GM23338 (cell line): ENCODE measurements at places on chromosomes 1 and 21. TPM values are rescaled to one million over a fixed set of nuclear protein-coding genes. Genes with fewer than 3 reads are reported as not detected.
A peak's percentile ranks its signal among the peaks of the same experiment; 100 is the strongest.

DNA sequence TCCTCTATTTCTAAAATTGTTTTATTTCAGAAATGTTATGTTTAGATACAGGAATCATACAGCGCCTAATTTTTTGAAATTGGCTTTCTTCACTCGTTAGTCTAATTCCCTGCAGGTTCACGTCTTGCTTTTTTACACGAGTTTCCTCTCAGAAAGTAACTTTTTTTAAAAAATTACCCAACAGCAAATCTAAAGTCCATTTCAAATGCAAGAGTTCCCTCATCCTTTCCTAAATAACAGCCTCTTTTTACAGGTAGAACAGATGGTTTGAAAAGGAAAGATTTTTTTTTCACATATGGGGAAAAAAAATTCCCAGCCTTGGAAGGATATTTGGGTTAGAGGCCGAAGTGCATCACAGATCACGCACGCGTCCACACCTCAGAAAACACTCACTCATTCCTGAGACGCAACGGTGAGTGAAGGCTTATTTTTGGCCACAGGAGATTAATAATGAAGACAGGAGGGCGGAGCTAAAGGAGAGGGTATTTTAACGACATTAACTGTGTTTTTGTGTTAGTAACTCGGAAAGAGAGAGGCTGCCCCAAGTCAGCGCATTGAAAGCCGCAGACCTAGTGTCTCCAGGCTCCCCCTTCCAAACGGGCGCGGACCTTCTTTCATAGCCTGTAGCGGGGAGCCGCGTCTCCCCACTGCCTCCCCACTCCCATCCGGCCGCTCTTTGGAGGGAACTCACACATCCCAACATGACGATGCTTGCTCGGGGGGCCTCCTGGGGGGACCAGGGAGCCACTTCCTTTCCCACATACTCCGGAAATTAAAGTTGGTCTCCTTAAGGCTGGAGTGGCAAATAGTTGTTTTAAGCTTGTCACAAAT lies 969 bp upstream of the RIPK4 start:
- peaks cover 97% of the 10 kb centered on the region for H3K27me3 ChIP-seq
- DNase-seq: peak; percentile 77
- H3K27ac ChIP-seq: no peak overlapping the region
- H3K36me3 ChIP-seq: no peaks in the 10 kb centered on the region; the same call in 1 of the 2 replicates
- peak overlapping the region; percentile 77 for H3K4me3 ChIP-seq

GNG12 gene
- 30.4 and 33.0 TPM in 2 replicates for total RNA-seq

DNA sequence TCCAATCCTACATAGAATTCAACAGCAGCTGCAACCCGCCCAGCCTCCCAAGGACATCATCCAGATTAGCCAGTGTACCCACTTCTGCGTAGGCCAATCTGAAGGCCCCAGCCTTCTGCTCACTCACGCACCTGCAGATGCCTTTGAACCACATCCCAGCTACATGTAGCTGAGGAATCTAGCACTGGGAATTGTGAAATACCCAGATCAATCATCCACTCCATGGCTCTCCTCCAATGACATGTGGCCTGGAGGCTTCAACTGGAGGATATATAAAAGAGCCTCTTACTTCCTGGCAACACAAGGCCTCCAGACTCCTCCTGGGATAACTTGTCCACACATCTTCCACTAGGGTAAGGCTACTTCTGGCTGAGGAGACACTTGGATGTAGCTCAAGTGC lies at the start of gene LCE6A:
Gene LCE6A, plus strand, starts transcription at position 301 of the 400 bp plus-strand sequence. CDS start 665 bp downstream, outside the sequence.
- H3K27ac ChIP-seq: no peak within 1 kb of the TSS
- no peak within 1 kb of the TSS for H3K4me3 ChIP-seq
- H3K4me1 ChIP-seq: no peaks in the 10 kb centered on the region
- no peak for DNase-seq
- H3K36me3 ChIP-seq: no peaks in the 10 kb centered on the region

DNA sequence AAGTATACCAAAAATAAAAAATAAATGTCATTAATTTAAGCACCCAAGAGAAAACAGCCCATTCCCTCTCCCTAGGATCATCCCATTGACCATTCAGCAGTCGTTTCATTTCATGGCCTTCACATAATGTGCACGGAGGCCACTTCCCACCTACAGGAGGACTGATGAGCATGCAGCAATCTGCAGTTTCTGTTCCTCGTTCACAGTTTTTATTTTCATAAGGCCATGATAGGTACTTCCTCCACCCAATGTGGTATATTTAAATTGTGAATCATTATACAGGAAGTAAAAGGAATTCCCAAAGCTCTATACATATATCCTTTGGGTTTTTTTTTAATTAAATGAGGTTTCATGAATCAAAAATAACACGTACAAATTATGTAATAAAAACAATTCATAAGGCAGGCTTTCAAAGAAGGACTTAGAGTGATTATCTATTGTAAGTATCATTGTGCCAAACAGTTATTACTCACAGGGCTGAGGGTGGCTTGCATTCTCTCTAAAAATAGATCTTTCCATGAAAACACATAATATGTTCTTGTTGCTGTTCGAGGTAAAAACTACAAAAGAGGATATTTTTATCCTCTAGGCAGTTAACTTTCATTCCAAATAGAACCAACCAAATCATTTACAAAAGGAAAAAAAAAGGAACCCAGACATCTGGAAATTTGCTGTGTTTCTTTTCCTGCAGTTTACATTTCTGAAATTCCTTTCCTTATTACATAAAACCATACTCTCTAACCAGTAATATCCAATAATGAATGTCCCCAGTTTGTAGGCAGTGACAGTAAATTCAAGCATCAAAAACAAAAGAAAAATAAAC lies 27.5 kb upstream of the SLC44A3 start:
- no peaks in the 10 kb centered on the region for H3K27me3 ChIP-seq
- DNase-seq: no peak
- H3K36me3 ChIP-seq: no peaks in the 10 kb centered on the region
- H3K4me1 ChIP-seq: no peaks in the 10 kb centered on the region
- no peak overlapping the region for H3K27ac ChIP-seq

DNA sequence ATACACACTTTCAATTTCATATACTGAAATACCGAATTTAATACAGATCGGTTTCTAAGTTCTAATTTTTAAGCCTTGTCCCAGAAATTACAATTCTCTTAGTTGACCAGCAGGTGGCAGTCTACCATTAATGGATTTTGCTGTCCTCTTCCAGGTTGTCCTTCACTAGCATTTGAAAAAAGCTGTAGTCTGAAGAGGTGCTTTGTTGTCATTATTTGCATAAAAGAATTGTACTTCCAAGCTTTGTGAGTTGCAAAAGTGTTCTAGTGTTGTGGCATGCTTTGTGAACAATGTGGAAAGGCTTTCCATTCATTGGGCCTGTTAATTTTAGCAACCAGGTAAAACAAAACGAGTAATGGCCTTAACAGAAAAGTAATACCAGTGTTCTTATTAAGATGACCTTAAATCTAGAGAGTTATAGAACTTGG lies 193.6 kb downstream of the RPS6KC1 start:
- peak; percentile 73 for DNase-seq
- H3K27me3 ChIP-seq: no peaks in the 10 kb centered on the region
- H3K4me1 ChIP-seq: peaks cover 14% of the 10 kb centered on the region

- H3K27me3 ChIP-seq: no peaks in the 10 kb centered on the region
- DNase-seq: peak; percentile 9
- no peaks in the 10 kb centered on the region for H3K4me1 ChIP-seq
- no peak overlapping the region for H3K27ac ChIP-seq
- H3K36me3 ChIP-seq: no peaks in the 10 kb centered on the region
Observed at GRCh38 chr1:240575981-240576662, 35.8 kb downstream of the GREM2 start.

- H3K4me3 ChIP-seq: no peak overlapping the region
- peaks cover 3% of the 10 kb centered on the region; the same call in 1 of the 2 replicates for H3K4me1 ChIP-seq
- H3K27me3 ChIP-seq: peaks cover 27% of the 10 kb centered on the region
- H3K27ac ChIP-seq: no peak overlapping the region
- no peak for DNase-seq
- no peaks in the 10 kb centered on the region for H3K36me3 ChIP-seq
Observed at GRCh38 chr1:235861857-235862256, 4.8 kb downstream of the LYST start.

- H3K27me3 ChIP-seq: no peaks in the 10 kb centered on the region
- no peak overlapping the region for H3K4me3 ChIP-seq
- DNase-seq: no peak
Observed at GRCh38 chr21:45379171-45379900, 25.6 kb upstream of the COL18A1 start.

DNA sequence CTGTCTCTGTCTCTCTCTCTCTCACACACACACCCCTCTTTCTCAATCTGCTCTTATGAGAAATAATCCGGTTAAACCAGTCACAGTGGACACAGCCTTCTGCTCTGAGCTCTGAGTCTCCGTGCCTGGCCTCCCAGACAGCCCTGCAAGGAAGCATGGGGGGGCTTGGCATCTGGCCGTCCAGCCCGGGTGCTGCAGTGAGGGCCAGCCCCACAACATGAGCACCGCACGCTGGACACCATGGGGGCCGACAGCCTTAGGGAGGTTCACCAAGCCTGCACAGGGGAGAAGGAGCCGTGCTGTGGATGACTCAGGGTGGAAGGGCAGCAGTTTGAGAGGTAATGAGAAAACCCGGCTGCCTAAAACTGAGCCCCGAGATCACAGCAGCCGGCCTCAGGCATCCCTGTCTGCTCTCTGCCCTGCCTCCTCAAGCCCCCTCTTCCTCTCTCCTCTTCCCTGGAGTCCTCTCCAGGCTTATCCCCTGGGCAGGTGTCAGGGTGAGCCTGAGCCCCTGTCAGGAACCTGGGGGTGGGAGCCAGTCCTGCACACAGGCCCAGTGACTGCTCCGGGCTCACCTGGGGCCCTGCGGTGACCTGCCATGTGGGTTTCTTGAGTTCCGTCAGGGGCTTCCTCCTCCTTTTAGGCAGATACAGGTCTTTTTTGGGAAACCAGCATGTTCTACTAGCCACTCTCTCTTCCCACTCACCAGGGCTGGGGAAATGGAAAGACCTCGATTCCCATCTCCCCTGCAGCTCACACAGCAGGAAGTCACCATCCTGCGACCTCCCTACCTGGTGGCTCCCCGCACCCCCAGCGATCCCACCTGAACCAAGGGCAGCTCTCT lies 92.8 kb downstream of the ITPKB start:
- H3K36me3 ChIP-seq: no peaks in the 10 kb centered on the region
- DNase-seq: no peak
- H3K27me3 ChIP-seq: no peaks in the 10 kb centered on the region
- no peak overlapping the region for H3K4me3 ChIP-seq

DNA sequence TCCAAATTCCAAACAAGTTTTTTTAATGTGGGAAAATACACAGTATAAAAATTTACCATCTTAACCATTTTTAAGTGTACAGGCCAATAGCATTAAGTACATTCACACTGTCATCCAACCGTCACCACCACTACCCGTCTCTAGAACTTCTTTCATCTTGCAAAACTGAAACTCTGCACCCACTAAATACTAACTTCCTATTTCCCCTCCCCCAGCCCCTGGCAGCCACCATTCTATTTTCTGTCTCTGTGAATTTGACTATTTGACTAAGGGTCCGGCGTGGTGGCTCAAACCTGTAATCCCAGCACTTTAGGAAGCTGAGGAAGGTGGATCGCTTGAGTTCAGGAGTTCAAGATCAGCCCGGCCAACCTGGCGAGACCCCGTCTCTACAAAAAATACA lies 36.1 kb downstream of the CLSTN1 start:
- no peak overlapping the region for H3K27ac ChIP-seq
- H3K27me3 ChIP-seq: no peaks in the 10 kb centered on the region
- H3K4me3 ChIP-seq: no peak overlapping the region
- no peaks in the 10 kb centered on the region for H3K36me3 ChIP-seq
- no peak for DNase-seq

DNA sequence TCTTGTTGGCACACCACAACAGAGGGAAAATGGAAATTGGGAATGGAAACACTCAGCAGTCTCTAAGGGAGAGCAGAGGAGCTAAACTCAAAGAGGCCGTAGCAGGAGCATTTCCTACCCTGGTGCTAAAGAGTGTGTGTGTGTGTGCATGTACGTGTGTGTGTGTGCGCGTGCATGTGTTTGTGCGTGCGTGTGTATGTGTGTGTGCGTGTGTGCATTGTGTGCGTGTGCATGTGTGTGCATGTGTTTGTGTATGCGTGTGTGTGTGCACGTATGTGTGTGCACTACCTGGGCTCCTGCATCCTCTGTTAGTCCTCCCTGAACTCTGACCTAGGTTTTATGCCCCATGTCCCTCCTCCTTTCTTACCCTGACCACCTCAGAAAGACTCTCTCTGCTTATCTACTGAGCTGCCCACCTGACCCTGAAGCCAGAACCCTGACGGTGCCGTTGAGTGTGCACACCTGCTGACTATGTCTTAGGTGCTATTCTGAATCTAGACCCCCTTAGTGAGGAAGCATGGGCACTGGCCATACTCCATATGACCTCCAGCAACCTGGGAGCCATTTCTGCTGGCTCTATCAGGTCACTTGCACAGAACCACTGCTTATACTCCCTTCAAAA lies 157.1 kb upstream of the HMGB4 start:
- no peaks in the 10 kb centered on the region for H3K27me3 ChIP-seq
- H3K36me3 ChIP-seq: no peaks in the 10 kb centered on the region
- no peak overlapping the region for H3K27ac ChIP-seq
- H3K4me3 ChIP-seq: no peak overlapping the region
- H3K4me1 ChIP-seq: no peaks in the 10 kb centered on the region

- H3K4me1 ChIP-seq: no peaks in the 10 kb centered on the region
- H3K27me3 ChIP-seq: no peaks in the 10 kb centered on the region
- DNase-seq: no peak
Observed at GRCh38 chr1:230899841-230900251, 31.5 kb upstream of the C1orf198 start.

PBX1 gene
- 84.2 and 104 TPM in 2 replicates for total RNA-seq

OR10J1 gene
- total RNA-seq: not detected in 2 replicates

- no peaks in the 10 kb centered on the region for H3K36me3 ChIP-seq
- H3K4me3 ChIP-seq: no peak overlapping the region
- no peak overlapping the region for H3K27ac ChIP-seq
- H3K4me1 ChIP-seq: no peaks in the 10 kb centered on the region
Observed at GRCh38 chr1:56709269-56709880, 64.3 kb downstream of the PRKAA2 start.

MR1 gene
- total RNA-seq: not detected in 2 replicates

- no peak for DNase-seq
- no peak overlapping the region for H3K4me3 ChIP-seq
- no peaks in the 10 kb centered on the region for H3K4me1 ChIP-seq
- no peaks in the 10 kb centered on the region for H3K36me3 ChIP-seq
Observed at GRCh38 chr1:221991221-221991620, 249.3 kb upstream of the DUSP10 start.

PSMD4 gene
- 165 and 171 TPM in 2 replicates for total RNA-seq

DNA sequence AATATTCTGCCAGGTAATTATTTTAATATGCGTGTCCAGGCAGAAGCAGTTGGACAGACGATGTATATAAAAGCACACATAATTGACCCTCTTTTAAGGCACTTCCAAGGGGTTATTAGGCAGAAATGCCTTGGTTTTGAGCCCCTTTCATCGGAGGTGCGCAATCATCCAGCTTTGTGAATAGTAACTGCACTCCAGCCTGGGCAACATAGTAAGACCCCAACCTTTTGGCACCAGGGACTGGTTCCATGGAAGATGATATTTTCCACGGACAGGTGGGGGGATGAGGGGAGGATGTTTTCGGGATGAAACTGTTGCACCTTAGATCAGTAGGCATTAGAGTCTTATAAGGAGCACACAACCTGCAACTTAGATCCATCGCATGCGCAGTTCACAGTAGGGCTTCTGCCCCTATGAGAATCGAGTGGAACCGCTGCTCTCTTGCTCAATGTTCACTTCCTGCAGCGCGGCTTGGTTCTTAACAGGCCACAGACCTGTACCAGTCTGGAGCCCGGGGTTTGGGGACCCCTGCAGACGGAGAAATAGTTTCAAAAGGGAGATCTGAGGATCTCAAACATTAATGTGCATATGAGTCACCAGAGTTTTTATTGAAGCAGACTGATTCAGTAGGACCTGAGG lies 1.8 kb upstream of the MCOLN2 start:
- no peaks in the 10 kb centered on the region for H3K36me3 ChIP-seq
- peaks cover 82% of the 10 kb centered on the region for H3K27me3 ChIP-seq
- peaks cover 11% of the 10 kb centered on the region for H3K4me1 ChIP-seq
- no peak overlapping the region for H3K27ac ChIP-seq
- H3K4me3 ChIP-seq: peak overlapping the region; percentile 70
